Cardiac muscle cell (in vitro differentiated cells and primary cell): ENCODE measurements at places on chromosomes 1 and 21.
A peak's percentile ranks its signal among the peaks of the same experiment; 100 is the strongest.

DNA sequence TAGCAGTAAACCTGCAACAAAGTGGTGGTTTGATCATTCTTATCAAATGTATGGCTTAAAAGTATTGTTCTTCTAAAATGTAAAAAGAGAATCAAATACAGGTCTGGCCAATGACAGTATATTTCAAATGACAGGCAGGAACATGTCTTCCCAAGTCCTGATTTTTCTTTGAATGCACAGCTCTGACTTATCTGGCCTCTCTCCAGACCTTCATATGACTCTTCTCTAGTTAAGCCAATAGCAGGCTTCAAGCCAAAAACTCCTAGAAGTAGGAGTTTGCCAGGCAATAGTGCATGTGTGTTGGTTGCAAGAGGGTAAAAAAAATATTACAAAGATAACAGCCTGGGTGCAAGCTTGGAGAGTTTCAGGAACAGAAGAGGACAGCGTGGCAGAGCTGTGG, 345.5 kb downstream of the SMYD3 start:
- no peaks in the 10 kb centered on the region for H3K27me3 ChIP-seq
- H3K27ac ChIP-seq, result no peak overlapping the region
- peak; percentile 83 for DNase-seq
- H3K36me3 ChIP-seq, result no peaks in the 10 kb centered on the region

DNA sequence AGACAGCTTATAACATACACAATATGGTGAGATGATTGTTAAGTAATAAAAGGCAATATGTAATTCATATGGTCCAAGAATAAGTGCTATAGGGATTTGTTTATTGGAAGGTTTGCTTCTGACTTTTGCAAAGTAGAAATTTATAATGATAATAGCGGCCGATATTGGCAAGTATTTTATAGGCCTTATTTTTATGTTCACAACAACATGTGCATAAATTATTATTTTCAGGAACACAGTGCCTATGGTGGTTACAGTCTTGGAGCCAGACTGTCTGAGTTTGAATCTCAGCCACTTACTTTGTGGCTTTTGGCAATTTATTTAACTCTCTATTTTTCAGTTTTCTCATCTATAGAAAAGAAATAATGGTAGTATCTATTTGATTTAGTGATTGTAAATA, 607.5 kb downstream of the USP25 start:
- no peak overlapping the region for H3K4me3 ChIP-seq
- no peaks in the 10 kb centered on the region for H3K27me3 ChIP-seq
- H3K27ac ChIP-seq, result no peak overlapping the region
- no peaks in the 10 kb centered on the region for H3K4me1 ChIP-seq

DNA sequence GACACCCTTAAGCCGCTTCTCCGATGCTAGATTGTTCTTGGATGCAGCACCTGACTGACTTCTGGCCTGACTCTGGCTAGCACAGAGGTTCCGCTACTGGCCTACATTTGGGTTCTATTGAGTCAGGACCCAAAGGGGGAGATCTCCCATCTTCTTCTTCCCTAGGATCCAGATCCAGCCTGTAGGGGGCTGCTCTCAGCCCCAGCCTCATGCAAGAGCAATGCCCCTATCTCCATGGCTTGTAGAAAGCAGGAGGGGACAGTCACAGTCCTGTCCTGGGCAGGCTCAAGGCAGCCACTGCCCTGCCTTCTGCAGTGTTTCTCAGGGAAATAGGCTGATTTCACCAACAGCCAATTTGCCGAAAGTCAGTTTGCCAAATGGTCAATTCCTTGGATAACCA, 6.3 kb upstream of the ADAR start:
- DNase-seq, result no peak
- H3K27ac ChIP-seq, result no peak overlapping the region
- H3K4me3 ChIP-seq, result no peak overlapping the region
- no peaks in the 10 kb centered on the region for H3K36me3 ChIP-seq

DNA sequence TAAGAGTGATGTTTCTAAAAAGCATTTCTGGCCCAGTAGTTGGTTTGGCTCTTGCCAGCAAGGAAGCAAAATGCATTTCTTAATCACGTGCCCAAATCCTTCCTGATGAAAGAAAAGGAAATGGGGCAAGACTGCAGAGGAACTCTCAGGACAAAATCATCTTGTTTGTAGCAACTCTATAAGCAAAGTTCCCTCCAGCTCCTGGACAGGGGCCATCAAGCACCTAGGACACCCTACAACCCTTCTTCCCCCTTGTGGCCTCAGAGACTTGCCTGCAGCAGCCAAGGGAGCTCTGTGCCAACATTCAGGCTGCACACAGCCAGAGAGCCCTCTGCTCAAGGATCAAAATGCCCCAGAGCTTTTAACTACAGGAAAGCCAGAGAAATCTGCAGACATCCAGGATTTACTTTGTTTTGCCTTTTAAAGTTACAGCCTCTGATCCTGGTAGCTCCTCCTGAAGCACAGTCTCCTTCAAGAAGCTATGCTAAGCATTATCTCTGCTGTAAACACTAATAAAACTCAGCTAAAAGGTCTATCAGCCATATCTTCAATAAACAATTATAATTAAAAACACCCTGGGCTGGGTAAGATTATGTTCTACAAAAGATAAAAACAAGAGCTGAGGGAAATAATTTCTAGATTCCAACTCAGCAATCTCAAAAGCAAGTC, 105.0 kb downstream of the KIAA0319L start:
- peak; percentile 23 for DNase-seq
- no peak overlapping the region for H3K4me3 ChIP-seq
- no peaks in the 10 kb centered on the region for H3K27me3 ChIP-seq
- no peaks in the 10 kb centered on the region for H3K4me1 ChIP-seq
- H3K27ac ChIP-seq, result no peak overlapping the region

GRCh38 chr21:20215959-20216358, 782.2 kb upstream of the NCAM2 start:
- no peak for DNase-seq
- H3K27ac ChIP-seq, result no peak overlapping the region
- H3K27me3 ChIP-seq, result no peaks in the 10 kb centered on the region
- no peak overlapping the region for H3K4me3 ChIP-seq

GRCh38 chr1:75745276-75745675, 20.8 kb downstream of the ACADM start:
- no peaks in the 10 kb centered on the region for H3K4me1 ChIP-seq
- H3K27ac ChIP-seq, result no peak overlapping the region
- no peak for DNase-seq
- H3K36me3 ChIP-seq, result peaks cover 39% of the 10 kb centered on the region

GRCh38 chr1:41918450-41919043, at the start of gene HIVEP3:
Gene HIVEP3, minus strand, starts transcription at chr1:41918922.
- no peak within 1 kb of the TSS for H3K27ac ChIP-seq
- H3K36me3 ChIP-seq, result no peaks in the 10 kb centered on the region
- peaks cover 7% of the 10 kb centered on the region for H3K4me1 ChIP-seq

- DNase-seq, result no peak
- no peaks in the 10 kb centered on the region for H3K4me1 ChIP-seq
- H3K27me3 ChIP-seq, result no peaks in the 10 kb centered on the region
- H3K36me3 ChIP-seq, result no peaks in the 10 kb centered on the region
- no peak overlapping the region for H3K27ac ChIP-seq
Observed at GRCh38 chr21:42799948-42800347, 79.4 kb downstream of the WDR4 start.

- no peak for DNase-seq
- H3K36me3 ChIP-seq, result no peaks in the 10 kb centered on the region
- no peak overlapping the region for H3K4me3 ChIP-seq
- no peaks in the 10 kb centered on the region for H3K27me3 ChIP-seq
Observed at GRCh38 chr1:40924767-40925166, 54.7 kb upstream of the CTPS1 start.

GRCh38 chr1:226653311-226653921, 85.7 kb downstream of the ITPKB start:
- no peaks in the 10 kb centered on the region for H3K36me3 ChIP-seq
- H3K4me1 ChIP-seq, result peaks cover 41% of the 10 kb centered on the region
- H3K27ac ChIP-seq, result peak overlapping the region; percentile 35
- H3K27me3 ChIP-seq, result no peaks in the 10 kb centered on the region
- DNase-seq, result no peak

- DNase-seq, result no peak
- H3K27me3 ChIP-seq, result no peaks in the 10 kb centered on the region
- H3K36me3 ChIP-seq, result no peaks in the 10 kb centered on the region
- no peak overlapping the region for H3K4me3 ChIP-seq
- H3K27ac ChIP-seq, result no peak overlapping the region
Observed at GRCh38 chr1:111602974-111603373, 16.6 kb upstream of the RAP1A start.

GRCh38 chr1:225772848-225773247, 4.8 kb upstream of the SRP9 start:
- no peak overlapping the region for H3K27ac ChIP-seq
- H3K4me1 ChIP-seq, result peaks cover 21% of the 10 kb centered on the region
- DNase-seq, result no peak
- no peaks in the 10 kb centered on the region for H3K36me3 ChIP-seq
- no peaks in the 10 kb centered on the region for H3K27me3 ChIP-seq
- no peak overlapping the region for H3K4me3 ChIP-seq

DNA sequence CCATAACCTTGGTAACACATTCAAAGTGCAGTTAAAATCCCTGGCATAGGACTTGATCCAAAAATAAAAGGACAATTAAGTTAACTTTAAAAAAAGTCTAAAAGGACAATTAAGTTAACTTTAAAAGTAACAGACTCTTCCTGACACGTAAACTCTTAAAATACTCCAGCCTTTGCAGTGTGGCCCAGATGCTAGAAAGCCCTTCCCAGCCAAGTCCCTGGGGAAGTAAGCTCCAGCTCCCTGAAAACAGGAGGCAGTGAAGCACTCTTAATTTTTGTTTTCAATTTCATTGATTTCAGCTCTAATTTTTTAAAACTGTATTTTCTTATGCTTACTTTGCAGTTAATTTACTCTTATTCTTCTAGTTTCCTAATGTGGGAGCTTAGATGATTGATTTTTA, 5.1 kb upstream of the AIM2 start:
- DNase-seq, result no peak
- H3K27ac ChIP-seq, result no peak overlapping the region
- peaks cover 14% of the 10 kb centered on the region for H3K4me1 ChIP-seq
- H3K4me3 ChIP-seq, result no peak overlapping the region

- no peak overlapping the region for H3K27ac ChIP-seq
- H3K36me3 ChIP-seq, result no peaks in the 10 kb centered on the region
- H3K4me3 ChIP-seq, result no peak overlapping the region
- peaks cover 29% of the 10 kb centered on the region for H3K4me1 ChIP-seq
- H3K27me3 ChIP-seq, result no peaks in the 10 kb centered on the region
Observed at GRCh38 chr1:25738499-25738898, 61.5 kb upstream of the SELENON start.

DNA sequence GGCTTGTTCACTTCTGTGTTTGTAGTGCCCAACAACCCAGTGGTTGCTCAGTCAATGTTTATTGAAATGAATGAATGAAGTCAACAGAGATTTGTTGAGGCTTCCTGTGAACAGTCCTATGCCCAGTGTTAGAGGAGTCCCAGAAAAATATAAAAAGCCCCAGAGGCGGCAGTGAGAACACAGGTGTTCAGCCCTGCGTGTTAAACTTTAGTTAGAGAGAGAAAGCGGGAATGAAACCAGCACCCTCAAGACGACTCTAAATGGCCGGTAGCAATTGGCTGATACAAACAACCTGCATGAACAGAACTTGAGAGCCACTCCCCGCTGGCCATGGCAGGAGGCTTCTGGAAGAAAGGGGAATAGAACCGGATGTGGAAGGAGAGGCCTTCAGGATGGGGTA, 22.6 kb downstream of the TMEM51 start:
- peaks cover 35% of the 10 kb centered on the region for H3K4me1 ChIP-seq
- no peak for DNase-seq
- H3K4me3 ChIP-seq, result no peak overlapping the region
- no peaks in the 10 kb centered on the region for H3K36me3 ChIP-seq

- H3K4me1 ChIP-seq, result no peaks in the 10 kb centered on the region
- H3K27ac ChIP-seq, result no peak overlapping the region
- peaks cover 31% of the 10 kb centered on the region for H3K27me3 ChIP-seq
- DNase-seq, result peak; percentile 80
- no peak overlapping the region for H3K4me3 ChIP-seq
Observed at GRCh38 chr1:160006312-160006940, 25.4 kb downstream of the PIGM start.

DNA sequence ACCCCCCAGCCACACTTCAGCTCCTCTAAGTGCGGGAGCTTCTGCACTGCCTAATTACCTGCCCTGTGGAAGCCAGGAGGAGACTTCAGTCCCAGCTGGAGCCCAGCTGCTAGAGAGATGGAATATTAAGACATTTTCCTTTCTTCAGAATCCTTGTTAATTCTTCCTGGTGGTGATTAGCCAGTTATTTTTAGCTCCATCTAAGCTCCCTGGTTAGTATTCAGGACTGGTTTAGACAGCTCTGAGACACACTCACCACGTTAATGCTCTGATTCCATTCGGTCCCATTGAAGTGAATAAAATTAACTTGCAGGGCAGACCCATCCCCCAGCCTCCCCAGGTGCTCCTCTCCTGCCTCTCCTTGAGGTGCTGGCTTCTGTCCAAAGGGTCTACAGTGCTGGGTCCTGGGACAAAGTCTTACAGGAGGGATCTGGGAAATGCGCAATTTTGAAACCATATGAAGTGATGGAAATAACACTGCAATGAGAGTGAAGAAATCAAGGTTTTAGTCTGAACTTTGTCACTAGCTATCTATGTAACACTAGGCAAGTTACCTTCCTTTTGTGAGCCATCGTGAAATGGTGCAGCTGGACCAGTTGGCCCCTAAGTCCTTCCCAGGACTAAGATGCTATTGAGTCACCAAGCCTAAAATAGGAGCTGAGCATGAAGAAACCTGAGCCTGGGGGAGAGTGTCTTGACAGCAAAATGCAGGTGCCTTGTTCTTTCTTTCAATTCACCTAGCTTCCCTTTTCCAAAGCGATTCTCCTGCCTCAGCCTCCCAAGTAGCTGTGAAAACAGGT, 117.4 kb upstream of the ATP1A1 start:
- H3K4me1 ChIP-seq, result peaks cover 10% of the 10 kb centered on the region
- H3K27ac ChIP-seq, result no peak overlapping the region
- no peak overlapping the region for H3K4me3 ChIP-seq
- H3K36me3 ChIP-seq, result no peaks in the 10 kb centered on the region

GRCh38 chr1:80158771-80159170, 1152.2 kb upstream of the ADGRL4 start:
- DNase-seq, result no peak
- H3K36me3 ChIP-seq, result no peaks in the 10 kb centered on the region
- H3K4me1 ChIP-seq, result no peaks in the 10 kb centered on the region
- no peak overlapping the region for H3K4me3 ChIP-seq
- no peaks in the 10 kb centered on the region for H3K27me3 ChIP-seq

GRCh38 chr1:198677027-198677426, 38.2 kb downstream of the PTPRC start:
- no peaks in the 10 kb centered on the region for H3K27me3 ChIP-seq
- no peak for DNase-seq

- H3K27ac ChIP-seq, result no peak overlapping the region
- H3K27me3 ChIP-seq, result no peaks in the 10 kb centered on the region
- H3K4me1 ChIP-seq, result no peaks in the 10 kb centered on the region
- no peak for DNase-seq
Observed at GRCh38 chr1:63041660-63042059, 257.7 kb downstream of the ATG4C start.

DNA sequence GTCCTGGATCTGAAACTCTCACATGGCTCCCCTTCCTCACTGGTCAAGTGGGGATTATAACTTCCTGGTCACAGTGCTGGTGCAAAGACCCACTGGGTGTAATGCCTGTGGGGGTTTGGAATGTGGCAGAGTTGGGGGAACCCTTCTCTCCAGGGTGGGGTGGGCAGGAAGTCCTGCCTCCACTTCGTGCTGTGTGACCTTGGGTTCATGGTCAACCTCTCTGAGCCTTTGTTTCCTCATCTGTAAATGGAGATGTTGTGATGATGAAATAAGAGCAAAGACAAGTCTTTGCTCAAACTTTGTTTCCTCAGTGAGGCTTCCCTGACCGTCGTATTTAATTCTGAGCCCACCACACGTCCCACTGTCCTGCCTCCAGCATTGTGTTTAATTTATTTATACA, 564.7 kb downstream of the PTPRU start:
- H3K4me3 ChIP-seq, result no peak overlapping the region
- DNase-seq, result no peak
- H3K27me3 ChIP-seq, result no peaks in the 10 kb centered on the region
- H3K4me1 ChIP-seq, result peaks cover 8% of the 10 kb centered on the region
